ENCODE measurements at places on chromosomes 5 and 9. TPM values are rescaled to one million over a fixed set of nuclear protein-coding genes. Genes with fewer than 3 reads are reported as not detected.

CTNND2 gene
- total RNA-seq: not detected

TNFSF15 gene
- 0.19 TPM for total RNA-seq

ASS1 gene
- 58.4 TPM for total RNA-seq

LRRC19 gene
- not detected for total RNA-seq

NEUROG1 gene
- total RNA-seq: not detected

- H3K27ac ChIP-seq: no peak overlapping the region
- no peaks in the 10 kb centered on the region for H3K27me3 ChIP-seq
- H3K4me3 ChIP-seq: no peak overlapping the region
- no peak for DNase-seq
- H3K36me3 ChIP-seq: no peaks in the 10 kb centered on the region
Observed at GRCh38 chr5:172466062-172466461, 11.7 kb upstream of the SH3PXD2B start.

GRCh38 chr9:81819859-81820546 is 108.2 kb upstream of the SPATA31D4 start:
- peaks cover 3% of the 10 kb centered on the region for H3K4me1 ChIP-seq
- no peak for DNase-seq
- no peaks in the 10 kb centered on the region for H3K36me3 ChIP-seq
- no peak overlapping the region for H3K4me3 ChIP-seq

- H3K27me3 ChIP-seq: peaks cover 8% of the 10 kb centered on the region
- no peak for DNase-seq
- H3K4me1 ChIP-seq: no peaks in the 10 kb centered on the region
- H3K4me3 ChIP-seq: no peak overlapping the region
- H3K36me3 ChIP-seq: no peaks in the 10 kb centered on the region
Observed at GRCh38 chr5:144273232-144274027, 102.8 kb downstream of the KCTD16 start.

DNA sequence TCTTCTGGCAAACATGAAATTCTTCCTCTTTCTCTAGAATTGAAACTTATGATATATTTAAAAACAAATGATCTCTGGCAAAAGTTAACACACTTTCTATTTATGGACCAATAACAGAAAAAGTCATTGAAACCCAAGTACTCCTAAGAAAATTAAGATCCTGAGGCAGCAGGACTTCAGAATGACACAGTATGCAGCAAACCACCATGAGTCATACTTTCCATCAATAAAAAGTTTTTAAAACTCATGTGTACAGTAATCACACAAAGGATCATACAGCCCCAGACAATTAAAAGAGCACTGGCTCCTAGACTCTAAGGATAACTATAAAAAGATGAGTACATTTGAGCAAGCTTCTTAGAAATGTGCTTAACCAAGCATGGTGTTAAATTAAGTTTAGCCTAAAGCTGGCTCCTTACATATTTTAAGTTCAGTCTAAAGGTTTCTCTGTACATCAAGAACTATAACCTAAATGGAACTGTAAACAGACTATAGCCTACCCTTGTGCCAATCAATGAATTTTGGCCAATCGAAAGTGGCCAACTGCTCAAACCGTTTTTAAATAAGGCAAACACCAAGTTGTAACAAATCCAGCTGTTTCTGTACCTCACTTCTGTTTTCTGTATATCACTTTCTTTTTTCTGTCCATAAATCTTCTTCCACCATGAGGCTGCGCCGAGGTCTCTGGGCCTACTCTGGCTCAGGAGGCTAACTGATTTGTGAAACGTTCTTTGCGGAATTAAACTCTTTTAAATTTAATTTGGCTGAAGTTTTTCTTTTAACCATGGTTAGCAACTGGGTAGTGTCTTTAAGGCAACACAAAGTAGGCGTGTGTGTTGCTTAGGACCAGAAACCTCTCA is 232.1 kb upstream of the PIK3R1 start:
- peak overlapping the region; percentile 6 for H3K4me3 ChIP-seq
- DNase-seq: no peak
- H3K27me3 ChIP-seq: peaks cover 4% of the 10 kb centered on the region
- H3K36me3 ChIP-seq: no peaks in the 10 kb centered on the region

DNA sequence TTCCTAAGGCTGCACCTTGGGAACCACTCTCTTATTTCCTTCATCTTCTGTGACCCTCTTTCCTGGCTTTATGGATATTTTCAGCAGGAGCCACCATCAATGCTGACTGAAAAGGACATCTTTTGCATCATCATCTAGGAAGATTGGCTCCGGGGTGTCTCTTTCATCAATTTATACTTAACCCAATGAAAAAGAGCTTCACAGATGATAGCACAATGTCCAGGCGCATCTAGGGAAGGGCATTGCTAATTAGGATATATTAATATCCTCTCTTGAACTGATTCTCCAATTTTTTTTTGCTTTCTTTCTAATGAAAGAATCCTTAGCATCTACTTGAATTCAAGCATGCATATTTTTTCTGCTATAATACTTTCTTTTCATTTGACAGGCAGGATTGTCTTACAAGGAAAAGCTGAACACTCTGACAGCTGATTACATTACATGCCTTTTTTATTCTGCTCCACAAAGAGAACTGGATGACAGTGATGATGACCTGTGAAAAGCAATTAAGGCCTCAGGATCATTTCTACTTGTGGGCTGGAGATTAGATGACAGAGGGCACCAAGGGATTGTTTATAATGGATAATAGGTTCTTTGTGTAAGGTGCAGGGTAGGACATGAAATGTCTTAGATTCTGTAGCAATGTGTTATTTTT is 60.2 kb downstream of the PCSK1 start:
- no peaks in the 10 kb centered on the region for H3K36me3 ChIP-seq
- H3K4me3 ChIP-seq: no peak overlapping the region
- no peak overlapping the region for H3K27ac ChIP-seq
- peaks cover 32% of the 10 kb centered on the region for H3K27me3 ChIP-seq
- no peaks in the 10 kb centered on the region for H3K4me1 ChIP-seq

DNA sequence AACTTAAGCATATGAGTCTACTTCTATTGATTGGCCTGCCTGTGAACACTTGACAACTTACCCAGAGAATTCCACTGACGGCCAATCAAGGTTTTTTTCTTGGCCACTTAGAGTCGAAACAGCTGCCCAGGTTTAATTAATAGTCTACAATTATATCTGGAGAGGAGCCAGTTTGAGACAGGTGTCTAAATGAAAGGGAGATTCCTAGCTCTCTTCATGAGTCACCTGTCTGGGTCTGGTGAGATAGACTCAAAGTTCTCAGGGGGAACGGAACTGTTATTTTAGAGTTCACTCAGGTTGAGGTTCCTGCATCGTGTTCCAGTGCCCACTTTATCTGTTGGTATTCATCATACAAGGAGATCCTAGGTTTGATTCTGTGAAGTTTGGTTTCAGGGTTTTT is 111.0 kb downstream of the CD180 start:
- no peak overlapping the region for H3K4me3 ChIP-seq
- no peaks in the 10 kb centered on the region for H3K27me3 ChIP-seq
- peaks cover 18% of the 10 kb centered on the region for H3K4me1 ChIP-seq

GRCh38 chr5:109177227-109177626 is 232.5 kb downstream of the PJA2 start:
- no peak overlapping the region for H3K27ac ChIP-seq
- H3K4me1 ChIP-seq: no peaks in the 10 kb centered on the region
- no peak for DNase-seq
- no peaks in the 10 kb centered on the region for H3K27me3 ChIP-seq
- H3K4me3 ChIP-seq: no peak overlapping the region
- H3K36me3 ChIP-seq: no peaks in the 10 kb centered on the region

GRCh38 chr9:121771851-121772599 is 120.6 kb downstream of the DAB2IP start:
- no peaks in the 10 kb centered on the region for H3K36me3 ChIP-seq
- no peaks in the 10 kb centered on the region for H3K27me3 ChIP-seq
- no peak for DNase-seq
- no peak overlapping the region for H3K4me3 ChIP-seq
- no peaks in the 10 kb centered on the region for H3K4me1 ChIP-seq
- H3K27ac ChIP-seq: no peak overlapping the region

DNA sequence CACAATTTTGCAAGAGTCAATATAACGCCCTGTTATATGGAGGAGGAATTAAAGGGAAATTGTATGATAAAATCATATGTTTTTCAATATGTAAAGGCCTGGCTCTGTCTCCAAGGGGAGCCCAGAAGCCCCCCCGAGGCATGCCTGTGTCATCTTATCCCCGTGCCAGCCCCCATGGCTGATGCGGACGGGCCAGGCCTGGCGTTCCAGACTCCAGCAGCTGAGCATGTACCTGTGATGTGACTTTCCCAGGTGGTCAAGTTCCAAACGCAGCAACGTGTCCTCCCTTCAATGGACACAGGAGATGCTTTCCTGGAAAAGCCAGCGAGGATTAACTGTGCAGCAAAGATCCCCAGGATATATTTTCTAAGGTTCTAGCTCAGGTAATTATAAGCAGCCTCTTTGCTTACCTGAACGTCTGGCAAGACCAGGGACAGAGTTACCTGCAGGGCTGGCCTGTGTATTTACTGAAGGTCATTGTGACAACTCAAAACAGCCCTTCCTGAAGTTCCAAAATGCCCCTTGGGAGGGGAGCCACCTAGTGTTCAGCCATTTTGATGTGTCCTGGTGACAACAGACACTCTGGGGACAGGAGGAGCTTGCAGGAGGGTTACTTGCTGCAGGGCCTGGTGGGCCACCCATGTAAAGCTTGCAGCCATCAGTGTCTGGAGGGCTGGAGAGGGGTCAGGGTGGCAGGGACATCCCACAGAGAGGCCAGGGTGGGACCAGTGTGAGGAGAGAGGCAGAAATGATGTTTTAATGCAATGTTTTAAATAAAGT is 53.3 kb upstream of the RNU6ATAC start:
- no peak overlapping the region for H3K4me3 ChIP-seq
- no peaks in the 10 kb centered on the region for H3K27me3 ChIP-seq
- no peaks in the 10 kb centered on the region for H3K36me3 ChIP-seq

DNA sequence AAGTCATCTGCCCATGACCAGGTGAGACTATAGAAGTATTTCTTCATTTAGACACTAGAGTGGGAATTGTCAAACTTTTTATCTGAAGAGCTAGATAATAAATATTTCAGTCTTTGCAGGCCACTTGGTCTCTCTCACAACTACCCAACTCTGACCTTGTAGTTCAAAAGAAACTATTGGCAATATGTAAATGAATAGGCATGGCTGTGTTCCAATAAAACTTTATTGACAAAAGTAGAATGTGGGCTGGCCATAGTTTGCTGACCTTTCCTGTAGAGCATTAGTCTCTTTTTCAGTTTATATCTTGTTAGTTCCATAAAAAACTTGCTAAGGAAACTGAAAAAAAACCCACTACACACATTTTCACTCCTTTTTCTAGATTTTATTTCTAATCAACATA is 535.5 kb downstream of the PRR16 start:
- H3K4me3 ChIP-seq: no peak overlapping the region
- H3K36me3 ChIP-seq: no peaks in the 10 kb centered on the region
- no peak for DNase-seq
- no peaks in the 10 kb centered on the region for H3K4me1 ChIP-seq
- no peaks in the 10 kb centered on the region for H3K27me3 ChIP-seq

GRCh38 chr5:159459132-159459627 is 128.9 kb upstream of the IL12B start:
- H3K4me3 ChIP-seq: no peak overlapping the region
- H3K36me3 ChIP-seq: no peaks in the 10 kb centered on the region
- no peak overlapping the region for H3K27ac ChIP-seq
- peaks cover 44% of the 10 kb centered on the region for H3K4me1 ChIP-seq
